ENCODE measurements at places on chromosomes 12 and 14. TPM values are rescaled to one million over a fixed set of nuclear protein-coding genes. Genes with fewer than 3 reads are reported as not detected.

YBX3 gene
- 36.0 TPM for total RNA-seq

SPX gene
- 1.4 TPM for total RNA-seq

PPM1H gene
- total RNA-seq, result 2.1 TPM

HSPB8 gene
- not detected for total RNA-seq

MSRB3 gene
- 3.1 TPM for total RNA-seq

DNA sequence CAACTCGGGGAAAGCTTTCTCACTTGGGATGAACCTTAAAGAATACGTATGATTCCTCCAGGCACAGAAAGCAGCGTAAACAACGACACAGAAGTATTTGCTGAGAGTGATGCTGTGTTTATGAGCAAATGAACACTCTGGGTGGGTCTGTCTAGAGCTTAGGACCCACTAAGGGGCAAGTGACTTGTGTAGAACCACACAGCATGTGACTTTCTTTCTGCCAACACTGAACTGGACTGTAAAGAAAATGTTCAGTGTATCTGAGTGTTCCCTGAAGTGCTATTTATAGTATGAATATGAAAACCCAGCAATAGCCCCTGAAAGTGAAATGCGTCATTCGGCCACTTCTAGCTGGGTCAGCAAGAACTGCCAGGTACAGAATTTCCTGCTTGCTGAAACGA is 78.5 kb downstream of the ST8SIA1 start:
- no peak for DNase-seq

- DNase-seq, result no peak
These were observed 51.9 kb upstream of the NUDT4 start for GRCh38 chr12:93325855-93326254.

DNA sequence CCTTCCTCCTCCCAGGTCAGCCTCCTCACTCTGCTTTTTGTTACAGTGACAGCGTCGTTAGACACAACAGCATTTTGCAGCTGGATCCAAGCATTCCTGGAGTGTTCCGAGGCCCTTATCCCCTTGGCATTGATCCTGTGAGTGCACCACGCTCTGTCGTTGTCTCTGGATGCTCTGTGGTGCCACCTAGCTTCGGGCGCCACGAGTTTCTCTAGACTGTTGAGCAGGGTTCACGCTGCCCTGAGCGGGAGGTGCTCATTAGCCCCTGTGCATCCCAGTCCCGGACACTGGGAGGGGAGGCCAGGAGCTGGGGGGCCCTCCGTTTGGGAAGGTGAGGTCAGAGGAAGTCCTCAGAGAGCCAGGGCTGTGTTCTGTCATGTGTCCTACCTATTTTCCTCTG is 17.3 kb upstream of the DNAH10 start:
- no peak for DNase-seq

- peak; percentile 60 for DNase-seq
These were observed 116.6 kb downstream of the ETV6 start for GRCh38 chr12:11765817-11766794.

GRCh38 chr14:52553002-52553670 is 500 bp downstream of the GPR137C start:
- peak; percentile 43 for DNase-seq

DNA sequence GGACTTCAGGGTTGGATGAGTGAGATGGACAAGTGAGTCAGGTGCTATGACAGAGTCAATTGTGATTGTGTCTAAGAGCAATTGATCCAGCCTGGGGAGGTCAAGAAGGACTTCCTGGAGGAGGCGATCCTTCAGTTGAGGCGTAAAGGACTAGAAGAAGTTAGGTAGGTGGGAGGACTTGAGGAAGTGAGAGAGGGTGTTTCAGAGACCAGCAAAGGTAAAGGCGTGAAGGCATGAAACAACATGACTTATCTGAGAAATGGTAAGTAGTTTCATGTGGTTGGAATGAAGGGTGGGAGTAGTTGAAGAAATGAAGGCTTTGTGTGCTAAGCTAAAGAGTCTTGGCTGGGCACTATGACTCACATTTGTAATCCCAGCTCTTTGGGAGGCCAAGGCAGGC is 48.9 kb upstream of the PPP1CC start:
- no peak for DNase-seq
